Right atrium auricular region (tissue), 2 donors: ENCODE measurements at places on chromosomes 6 and 20. TPM values are rescaled to one million over a fixed set of nuclear protein-coding genes. Genes with fewer than 3 reads are reported as not detected.

- DNase-seq: no peak
Observed at GRCh38 chr6:54244430-54244829, 63.8 kb upstream of the TINAG start.

The DSE gene
- 19.4 TPM for total RNA-seq

The FLRT3 gene
- total RNA-seq: 2.3 TPM

The HDGFL1 gene
- not detected for total RNA-seq

GRCh38 chr6:1609041-1609647 lies 571 bp upstream of the FOXC1 start:
- no peak for DNase-seq

The GNAS-AS1 gene
- total RNA-seq: not detected

- no peak for DNase-seq
Observed at GRCh38 chr6:166499350-166500163, 86.9 kb downstream of the RAMACL start.

DNA sequence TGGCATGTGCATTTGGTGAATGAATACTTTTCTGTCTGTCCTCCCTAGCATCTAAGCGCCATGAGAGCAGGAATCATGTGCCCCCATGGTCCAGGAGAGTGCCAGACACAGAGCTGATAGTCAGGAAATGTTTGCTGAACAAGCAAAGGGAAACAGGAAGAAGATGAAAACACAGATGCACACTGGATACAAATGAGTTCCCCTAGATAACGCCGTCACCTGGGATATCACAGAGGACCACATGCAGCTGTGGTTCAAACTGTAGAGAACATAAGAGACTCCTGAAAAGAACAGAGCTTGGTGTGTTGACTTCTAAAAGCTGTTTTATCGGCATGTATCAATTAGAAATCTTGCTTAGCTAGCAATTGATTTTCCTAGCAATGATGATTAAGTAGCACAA lies 293.7 kb downstream of the BTBD3 start:
- no peak for DNase-seq

GRCh38 chr20:2767768-2768631 lies 32.4 kb downstream of the CPXM1 start:
- no peak for DNase-seq
